Naive B cell (primary cell): ENCODE measurements at places on chromosomes 7 and 10.
A peak's percentile ranks its signal among the peaks of the same experiment; 100 is the strongest.

DNA sequence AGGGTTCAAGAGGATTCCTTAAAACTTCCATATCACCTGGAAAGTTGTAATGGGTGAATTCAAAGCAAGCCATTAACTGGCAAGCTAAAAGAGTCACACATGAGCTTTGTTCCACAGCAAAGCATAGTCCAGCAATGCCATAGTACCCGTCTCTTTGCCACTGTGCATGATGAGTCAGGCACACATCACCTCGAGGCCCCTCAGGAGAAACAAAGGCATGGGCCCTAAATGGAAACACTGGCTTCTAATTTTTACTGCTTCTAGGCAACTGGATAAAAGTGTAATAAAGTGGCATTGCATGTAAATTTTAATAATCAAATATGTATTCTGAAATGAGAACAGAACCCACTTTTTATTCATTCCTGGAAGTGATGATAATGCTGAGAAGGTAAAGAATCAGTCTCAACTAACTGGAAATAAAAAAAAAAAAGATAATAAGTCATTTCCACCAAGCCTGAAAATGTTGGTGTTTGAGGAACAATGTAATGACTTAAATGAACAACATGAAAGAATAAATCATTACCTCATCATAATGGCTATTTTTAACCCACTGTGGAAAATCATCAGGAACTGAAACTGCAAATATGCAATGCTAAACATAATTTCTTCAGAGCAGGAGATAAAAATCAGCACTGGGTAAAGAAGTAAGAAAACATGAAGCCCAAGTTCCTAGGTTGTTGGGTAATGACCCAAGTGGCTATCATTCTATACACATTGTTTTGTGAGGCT, 104.9 kb downstream of the CDK6 start:
- DNase-seq = peak; percentile 67

DNA sequence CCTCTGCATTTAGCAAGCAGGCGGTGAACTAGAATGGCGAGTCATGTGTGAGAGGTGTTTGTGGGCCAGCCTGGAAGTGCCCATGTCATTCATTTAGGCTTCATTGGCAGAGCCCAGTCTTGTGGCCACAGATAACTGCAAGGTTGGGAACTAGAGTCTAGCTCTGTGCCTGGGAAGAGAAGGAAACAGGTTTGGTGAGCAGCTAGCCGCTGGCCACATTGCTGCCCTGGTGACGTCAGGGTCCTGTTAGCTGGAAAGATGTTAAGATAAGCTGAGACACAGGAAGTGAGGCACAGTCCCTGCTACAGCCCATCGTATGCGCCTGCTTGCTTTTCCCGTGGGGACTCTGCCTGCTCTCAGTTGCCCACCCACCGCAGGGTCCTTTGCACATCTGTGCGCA, 185.5 kb downstream of the CAMK1D start:
- DNase-seq = no peak

- DNase-seq = no peak
Observed at GRCh38 chr10:32605787-32606186, 159.8 kb downstream of the CCDC7 start.

DNA sequence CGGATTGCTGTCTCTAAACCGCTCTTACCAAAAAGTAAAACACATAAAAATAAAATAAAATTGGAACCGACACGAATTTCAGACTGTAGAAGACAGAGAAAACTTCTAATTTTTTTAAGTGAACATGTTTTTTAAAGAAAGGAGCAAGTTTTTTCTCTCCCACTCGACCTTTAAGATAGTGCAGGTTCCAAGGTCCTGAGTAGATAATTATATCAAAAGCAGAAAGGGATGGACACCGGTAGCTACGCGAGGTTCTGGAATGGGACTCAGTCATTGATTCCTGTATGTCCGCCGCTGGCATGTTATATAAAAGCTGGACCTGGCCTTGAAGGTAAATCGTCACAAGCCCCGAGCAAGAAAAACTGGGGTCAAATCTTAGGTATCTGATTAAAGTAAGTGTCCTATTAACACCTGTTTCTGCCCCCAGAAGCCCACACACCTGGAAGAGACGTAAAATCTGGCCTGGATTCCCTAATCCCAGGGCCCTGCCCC, 462 bp upstream of the CISD1 start:
- DNase-seq = no peak

GRCh38 chr10:127132451-127132850, 63.9 kb downstream of the INSYN2A start:
- DNase-seq = no peak

DNA sequence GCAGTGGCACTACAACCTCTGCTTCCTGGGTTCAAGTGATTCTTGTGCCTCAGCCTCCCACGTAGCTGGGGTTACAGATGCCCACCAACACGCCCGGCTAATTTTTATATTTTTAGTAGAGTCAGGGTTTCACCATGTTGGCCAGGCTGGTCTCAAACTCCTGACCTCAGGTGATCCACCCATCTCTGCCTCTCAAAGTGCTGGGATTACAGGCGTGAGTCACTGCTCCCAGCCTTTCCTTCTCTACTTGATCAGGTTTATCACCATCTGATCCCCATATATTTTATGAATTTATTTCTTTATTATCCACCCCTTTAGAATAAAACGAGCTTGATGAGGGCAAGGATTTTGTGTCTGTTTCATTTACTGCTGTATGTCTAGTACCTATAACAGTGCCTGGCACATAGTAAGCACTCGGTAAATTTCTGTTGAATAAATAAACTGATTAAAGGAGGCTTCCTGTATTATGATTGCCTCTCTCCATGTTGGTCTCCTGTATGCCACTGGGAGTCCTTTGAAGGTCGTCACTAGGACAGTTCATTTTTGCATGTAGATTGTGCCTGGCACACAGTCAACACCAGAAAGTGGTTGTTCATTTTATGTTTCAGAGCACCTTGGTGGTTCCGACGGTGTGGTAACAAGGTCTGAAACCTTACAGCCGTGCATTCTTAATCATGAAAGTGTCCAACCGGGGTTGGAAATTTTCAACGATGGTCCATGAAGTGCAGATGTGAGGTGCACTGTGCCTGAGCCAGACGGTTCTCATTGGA, 9.6 kb upstream of the EIF3A start:
- no peak for DNase-seq

DNA sequence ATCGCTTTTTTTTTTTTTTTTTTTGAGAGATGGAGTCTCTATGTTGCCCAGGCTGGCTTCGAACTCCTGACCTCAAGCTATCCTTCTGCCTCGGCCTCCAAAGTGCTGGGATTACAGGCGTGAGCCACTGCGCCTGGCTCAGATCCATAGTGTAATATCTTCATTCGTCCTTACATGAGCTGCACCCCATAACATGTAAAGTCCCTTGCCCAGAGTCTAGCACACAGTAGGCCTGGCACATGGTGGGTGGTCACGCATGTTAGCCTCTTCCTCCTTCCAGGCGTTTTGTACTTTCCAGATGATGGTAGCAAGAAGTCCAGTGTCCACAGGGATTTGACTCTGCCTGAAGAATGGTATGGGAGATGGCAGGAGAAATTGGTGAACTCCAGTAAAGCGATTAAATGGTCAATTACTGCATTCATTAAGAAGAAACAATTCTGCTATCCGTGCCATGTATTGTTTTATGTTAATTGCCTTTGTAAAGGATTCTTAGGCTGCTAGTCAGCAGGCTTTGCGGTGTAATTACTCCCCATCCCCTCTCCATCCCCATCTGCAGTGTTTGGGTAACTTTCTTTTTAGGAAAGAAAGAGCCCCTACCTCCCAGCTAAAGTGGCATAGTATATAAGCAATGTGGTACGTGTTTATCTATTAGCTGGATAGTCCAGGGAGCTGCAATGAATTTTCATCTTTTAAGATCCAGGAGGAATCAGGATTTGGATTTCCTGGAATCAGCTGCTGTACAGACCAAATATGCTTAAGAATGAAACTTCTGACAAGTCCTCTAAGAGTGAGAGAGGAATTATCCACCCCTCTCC, 1.2 kb downstream of the TPST1 start:
- DNase-seq = no peak

DNA sequence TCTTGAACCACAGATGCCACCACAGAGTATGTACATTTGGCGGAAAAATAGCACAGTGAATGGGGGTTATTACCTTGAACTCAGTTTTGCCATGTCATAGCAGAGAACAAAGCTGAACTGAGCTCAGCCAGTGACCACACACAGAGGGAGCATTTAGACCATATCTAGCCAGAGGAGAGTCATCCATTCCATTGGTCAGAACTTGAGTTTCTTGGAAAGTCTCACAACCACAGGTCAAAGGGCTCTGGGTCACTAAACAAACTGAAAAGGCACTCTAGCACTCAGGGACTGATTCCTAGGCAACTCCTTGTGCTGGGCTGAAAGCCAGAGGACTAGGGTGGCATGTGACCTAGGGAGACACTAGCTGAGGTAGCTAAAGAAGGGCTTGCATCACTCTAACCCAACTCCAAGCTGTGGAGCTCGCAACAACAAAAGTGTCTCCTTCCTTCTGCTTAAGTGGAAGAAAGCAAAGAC, 239.7 kb upstream of the SEMA3D start:
- DNase-seq = no peak

DNA sequence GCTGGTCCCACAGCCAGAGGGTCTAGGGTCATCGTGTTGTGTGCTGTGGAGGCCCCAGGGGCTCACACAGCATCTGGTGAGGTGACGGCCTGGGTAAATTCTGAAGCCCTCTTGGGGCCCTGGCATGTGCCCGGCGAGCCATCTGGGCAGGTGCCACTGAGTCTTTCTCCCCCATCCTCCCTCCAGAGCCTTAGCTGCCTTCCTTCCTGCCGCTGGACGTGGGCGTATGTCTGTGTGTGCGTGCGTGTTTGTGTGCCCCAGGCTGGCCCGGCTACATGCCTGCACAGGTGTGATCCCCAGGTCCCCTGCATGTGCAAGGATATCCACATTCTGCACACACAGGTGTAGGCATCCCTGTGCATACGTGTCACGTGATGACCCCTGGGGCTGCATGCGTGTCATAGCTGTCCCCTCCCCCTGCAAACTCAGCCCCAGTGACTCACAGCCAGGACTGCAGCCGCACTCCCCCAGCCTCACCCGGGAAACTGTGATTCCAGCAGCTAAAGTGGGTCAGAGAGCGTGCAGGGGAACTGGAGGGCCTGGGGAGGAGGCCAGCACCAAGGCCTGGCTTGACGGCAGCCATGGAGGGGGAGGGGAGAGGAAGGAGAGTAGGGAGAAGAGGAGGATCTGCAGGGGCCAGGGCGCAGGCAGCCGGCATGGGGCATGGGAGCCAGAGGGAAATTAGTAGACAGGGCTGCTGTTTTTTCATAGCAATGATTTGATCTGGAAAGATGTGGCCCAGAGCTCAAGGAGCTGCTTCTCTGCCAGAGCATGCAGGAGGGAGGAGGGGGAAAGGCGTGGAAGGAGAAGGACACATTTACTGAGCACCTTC, 46.4 kb downstream of the ELFN1 start:
- no peak for DNase-seq

GRCh38 chr10:70898687-70899086, 10.3 kb upstream of the PCBD1 start:
- DNase-seq = no peak

DNA sequence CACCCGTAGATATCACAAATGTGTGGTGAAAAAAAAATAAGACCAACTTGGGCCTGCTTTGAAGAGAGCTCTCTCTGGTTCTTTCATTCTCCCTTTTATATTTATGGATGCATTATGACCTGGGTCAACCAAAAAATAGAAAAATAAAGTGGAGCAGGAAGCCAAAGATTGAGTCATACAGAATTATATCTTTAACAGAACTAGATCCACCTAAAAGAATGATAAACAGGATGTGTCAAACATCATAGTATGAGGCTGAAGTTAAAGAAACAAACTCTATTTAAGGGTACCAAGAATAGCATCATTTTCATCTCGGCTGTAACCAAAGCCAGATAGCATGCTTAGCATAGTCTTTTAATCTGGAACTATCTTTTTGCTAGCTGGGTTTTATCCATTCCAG, 28.8 kb upstream of the NMT2 start:
- DNase-seq = no peak

DNA sequence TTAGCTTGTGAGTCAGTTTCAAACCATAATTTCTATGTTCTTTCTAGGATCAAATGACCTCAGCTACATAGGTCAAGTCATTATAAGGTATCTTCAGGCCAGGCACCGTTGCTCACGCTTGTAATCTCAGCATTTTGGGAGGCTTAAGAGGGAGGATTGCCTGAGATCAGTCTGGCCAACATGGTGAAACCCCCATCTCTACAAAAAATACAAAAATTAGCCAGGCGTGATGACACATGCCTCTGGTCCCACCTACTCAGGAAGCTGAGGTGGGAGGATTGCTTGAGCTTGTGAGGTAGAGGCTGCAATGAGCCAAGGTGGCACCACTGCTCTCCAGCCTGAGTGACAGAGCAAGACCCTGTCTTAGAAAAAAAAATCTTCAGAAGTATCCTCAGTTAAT, 362.3 kb downstream of the GATA3 start:
- DNase-seq = no peak

DNA sequence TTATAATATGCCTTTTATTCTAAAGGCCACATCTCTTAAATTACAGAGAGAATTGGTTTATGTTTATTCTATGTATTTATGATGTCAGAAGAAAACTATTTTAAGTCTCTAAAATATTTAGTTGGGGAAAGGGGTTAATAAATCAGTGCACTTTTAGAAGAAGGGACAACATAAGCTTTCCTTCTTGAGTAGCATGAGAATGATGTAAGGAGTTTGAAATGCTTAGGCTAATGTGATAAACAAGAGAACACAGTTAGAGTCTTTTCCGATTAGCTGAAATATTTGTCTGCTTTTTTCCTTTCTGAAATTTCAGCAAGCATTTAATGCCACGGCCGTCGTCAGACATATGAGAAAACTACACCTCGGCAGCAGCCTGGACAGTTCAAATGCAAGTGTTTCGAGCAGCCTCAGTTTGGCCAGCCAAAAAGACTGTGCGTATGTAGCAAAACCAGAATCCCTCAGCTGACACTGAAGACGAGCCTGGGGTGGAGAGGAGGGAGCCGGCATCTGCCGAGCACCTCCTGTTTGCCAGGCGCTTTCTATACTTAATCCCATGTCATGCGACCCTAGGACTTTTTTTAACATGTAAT, 176.2 kb downstream of the CCDC3 start:
- DNase-seq = no peak

DNA sequence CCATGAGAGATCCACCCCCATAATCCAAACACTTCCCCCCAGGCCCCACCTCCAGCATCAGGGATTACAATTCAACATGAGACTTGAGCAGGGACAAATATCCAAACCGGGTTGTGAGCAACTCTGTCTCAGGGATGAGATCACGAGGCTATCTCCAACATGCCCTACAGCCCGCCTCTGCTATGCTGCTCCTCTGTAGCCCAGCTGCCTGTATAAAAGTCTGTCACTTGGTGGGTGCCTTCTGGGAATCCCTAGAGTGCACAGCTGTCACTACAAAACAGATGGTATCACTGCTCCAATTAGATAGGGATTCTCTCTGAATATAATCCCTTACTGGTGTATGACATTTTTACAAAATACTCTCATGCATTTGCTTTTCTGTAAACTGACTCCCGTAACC, 114.9 kb upstream of the NANOS1 start:
- no peak for DNase-seq

GRCh38 chr10:96696845-96697425, 23.4 kb downstream of the PIK3AP1 start:
- DNase-seq = no peak

DNA sequence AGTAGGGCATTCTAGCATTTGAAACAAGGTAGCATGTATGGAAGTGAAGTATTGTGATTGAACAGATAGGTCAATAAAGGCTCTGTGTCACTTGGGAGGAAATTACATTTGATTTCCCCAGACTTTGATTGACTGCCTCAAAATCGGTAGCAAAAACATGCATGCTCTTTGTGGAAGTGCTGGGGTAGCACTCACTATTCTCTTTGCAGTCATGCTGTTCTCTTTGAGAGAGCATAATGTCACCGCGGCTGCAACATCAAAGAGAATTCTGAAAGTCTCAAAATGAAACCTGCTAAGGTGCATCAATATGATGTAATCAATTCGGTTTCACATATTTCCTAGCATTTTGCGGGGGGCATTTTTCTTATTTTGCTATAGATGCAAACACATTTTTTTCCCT, 64.2 kb downstream of the ARMC3 start:
- no peak for DNase-seq
